ENCODE measurements at places on chromosomes 2 and 18.
A peak's percentile ranks its signal among the peaks of the same experiment; 100 is the strongest.

DNA sequence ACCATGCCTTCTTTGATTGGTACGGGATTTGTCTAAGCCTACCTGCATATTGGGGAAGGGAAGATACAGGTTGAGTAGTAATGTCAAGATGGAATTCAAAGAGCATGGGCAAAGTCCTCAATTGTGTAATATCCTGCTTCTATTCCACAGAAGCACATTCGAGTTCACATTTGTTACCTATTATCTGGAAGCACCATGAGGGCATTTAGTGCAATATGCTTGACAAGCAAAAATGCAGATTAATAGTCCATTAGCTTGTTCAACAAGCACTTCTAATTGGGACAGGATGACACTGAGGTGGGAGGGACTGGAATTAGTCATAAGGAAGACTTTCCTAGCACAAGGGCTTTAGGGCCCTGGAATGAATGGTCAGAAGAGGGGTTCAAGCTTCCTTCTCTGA, 40.5 kb downstream of the MYO5B start:
- DNase-seq: no peak

- DNase-seq: no peak
Observed at GRCh38 chr2:1546023-1546591, 132.8 kb downstream of the TPO start.

DNA sequence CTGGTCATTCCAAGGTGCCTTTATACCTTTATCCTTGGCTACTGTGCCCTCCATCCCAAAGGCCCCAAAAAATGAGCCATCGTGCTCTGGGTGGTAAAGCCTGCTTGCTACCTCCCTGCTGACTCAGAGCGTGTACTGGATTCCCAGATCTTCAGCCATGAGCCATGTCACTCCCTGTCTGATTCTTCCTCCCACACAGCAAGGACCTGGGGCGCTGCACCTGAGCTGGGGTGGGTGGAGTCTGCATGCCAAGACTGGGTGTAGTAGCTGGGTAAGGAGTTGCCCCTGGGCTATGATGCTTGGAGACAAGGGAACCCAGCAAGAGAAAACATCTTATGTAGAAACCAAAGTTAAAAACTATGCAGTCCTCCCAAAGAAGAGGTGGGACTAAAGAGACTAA, 37.2 kb upstream of the APCDD1 start:
- no peak for DNase-seq

- no peak for DNase-seq
Observed at GRCh38 chr18:40011201-40011600, 1943.8 kb upstream of the PIK3C3 start.

DNA sequence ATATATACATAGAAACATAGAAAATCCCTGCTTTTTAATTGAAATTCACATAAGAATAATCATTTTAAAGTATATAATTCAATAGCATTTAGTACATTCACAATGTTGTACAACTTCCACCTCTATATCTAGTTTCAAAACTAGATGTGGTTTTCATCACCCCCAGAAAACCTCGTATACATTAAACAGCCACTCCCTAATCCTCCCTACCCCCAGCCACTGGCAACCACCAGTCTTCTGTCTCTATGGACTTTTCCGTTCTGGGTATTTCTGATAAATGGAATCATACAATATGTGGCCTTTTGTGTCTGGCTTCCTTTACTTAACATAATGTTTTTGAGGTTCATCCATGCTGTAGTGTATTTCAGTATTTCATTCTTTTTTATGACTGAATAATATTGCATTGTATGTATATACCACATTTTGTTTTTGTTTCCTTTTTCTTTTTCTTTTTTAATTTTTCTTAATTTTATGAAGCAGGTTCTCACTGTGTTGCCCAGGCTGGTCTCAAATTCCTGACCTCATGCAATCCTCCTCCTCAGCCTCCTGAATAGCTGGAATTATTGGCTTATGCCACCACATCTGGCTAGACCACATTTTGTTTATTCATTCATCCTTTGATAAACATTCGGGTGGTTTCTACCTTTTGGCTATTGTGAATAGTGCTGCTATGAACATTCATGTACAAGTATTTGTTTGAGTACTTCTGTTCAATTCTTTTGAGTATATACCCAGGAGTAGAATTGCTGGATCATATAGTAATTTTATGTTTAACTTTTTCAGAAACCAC, 50.6 kb upstream of the RNF152 start:
- no peak for DNase-seq

- DNase-seq: no peak
Observed at GRCh38 chr2:20382965-20383810, 32.5 kb upstream of the PUM2 start.

DNA sequence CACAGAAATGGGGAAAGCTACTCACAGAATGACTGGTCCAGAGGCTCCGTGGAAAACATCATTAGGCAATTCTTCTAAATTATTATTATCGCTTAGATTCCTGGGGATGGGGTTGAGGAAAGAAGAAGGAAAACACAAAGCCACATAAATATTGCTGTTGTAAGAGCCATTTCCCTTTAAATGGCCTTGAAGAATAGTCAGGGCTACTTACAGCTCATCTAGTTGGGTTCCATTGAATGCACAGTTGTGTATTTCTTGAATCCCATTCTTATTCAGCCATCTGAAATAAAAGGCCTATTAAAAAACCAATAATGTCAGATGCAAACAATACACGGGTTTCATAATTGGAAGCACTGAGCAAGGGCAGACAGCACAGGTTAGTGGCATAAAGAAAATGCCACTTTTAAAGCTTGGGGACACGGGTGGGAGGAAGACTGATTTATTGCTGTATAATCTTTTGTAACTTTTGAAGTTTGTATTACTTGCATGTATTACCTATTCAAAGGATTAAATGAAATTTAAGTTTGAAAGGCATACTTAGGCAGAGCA, 171.4 kb downstream of the FSHR start:
- no peak for DNase-seq

GRCh38 chr18:39238981-39239660, 1673.5 kb upstream of the CELF4 start:
- DNase-seq: no peak

DNA sequence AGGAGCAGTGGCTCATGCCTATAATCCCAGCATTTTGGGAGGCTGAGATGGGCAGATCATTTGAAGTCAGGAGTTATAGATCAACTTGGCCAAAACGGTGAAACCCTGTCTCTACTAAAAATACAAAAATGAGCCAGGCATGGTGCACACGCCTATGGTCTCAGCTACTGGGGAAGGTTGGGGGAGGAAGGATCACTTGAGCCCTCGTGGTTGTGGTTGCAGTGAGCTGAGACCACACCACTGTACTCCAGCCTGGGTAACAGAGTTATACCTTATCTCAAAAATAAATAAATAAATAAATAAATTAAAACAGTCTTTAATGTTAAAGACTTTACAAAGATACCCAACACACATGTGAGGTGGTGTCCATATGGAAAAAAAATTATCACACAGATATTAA, 134.0 kb downstream of the C2orf74 start:
- no peak for DNase-seq

GRCh38 chr2:25032094-25032493, 9.8 kb upstream of the EFR3B start:
- DNase-seq: no peak

DNA sequence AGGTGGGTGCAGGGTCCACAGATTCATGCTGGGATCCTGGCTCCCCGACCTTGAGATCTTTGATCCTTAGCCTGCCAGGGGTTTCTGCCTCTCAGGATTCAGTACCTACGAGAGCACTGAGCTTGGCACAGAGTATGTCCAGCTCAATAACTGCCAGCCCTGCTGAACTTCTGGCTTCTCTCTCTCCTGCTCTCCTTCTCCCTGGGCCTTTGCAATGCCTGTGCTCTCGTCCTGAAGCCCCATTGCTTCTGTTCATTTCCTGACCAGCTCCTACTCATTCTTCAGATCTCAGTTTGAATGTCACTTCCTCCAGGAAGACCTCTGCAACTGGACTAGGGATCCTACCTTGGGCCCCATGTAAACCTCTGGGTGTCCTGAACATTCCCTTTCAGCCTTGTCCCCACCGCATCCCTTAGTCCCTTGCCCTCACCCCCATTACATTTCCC, 113.8 kb upstream of the HAAO start:
- no peak for DNase-seq

DNA sequence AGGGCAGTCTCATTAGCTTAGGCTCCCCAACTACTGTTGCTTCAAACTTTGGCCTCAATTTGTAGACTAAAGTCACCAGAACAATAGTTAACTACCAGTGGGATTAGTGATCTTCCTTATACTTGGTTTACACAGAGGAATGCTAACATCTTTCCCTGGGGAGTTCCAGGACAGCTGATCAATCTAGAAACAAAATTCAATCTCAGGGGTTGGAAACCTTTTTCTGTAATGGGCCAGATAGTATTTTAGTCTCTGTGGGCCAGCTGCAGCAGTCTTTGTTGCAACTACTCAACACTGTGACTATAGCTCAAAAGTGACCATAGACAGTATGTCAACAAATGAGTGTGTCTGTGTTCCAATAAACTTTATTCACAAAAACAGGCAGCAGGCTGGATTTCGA, 85.7 kb downstream of the METTL8 start:
- DNase-seq: no peak

GRCh38 chr2:33277002-33277426, 199.4 kb upstream of the RASGRP3 start:
- DNase-seq: no peak

- DNase-seq: no peak
Observed at GRCh38 chr2:82780050-82780449, 1679.0 kb downstream of the SUCLG1 start.

- DNase-seq: no peak
Observed at GRCh38 chr2:188114014-188114413, 177.7 kb upstream of the GULP1 start.

GRCh38 chr2:232024457-232024856, 62.9 kb downstream of the DIS3L2 start:
- DNase-seq: no peak

GRCh38 chr2:209960676-209961630, 41.5 kb upstream of the RPE start:
- DNase-seq: peak; percentile 3

DNA sequence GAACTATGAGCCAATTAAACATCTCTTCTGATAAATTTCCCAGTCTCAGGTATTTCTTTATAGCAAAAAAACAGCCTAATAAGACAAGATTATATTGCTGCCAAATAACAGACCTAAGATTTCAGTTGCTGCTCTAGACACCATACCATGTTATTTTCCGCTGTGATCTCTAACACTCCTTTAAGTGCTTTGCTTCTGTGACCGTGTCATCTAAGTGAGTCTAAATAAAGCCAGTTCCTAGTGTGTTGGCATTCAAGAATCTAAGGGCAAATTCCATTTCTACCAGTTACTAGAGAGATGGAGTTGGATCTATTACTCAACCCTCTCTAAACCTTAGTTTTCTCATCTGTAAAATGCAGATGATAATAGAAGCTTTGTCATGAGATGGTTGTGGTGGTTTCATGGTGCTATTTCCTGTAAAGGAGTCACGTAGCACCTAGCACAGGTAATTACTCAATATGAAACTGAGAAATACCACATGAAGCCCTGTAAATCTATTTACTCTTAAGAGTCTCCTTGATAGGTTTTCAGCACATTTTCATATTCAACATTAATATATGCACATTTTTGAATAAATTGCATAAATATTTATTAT, 40.5 kb downstream of the SPHKAP start:
- DNase-seq: no peak

DNA sequence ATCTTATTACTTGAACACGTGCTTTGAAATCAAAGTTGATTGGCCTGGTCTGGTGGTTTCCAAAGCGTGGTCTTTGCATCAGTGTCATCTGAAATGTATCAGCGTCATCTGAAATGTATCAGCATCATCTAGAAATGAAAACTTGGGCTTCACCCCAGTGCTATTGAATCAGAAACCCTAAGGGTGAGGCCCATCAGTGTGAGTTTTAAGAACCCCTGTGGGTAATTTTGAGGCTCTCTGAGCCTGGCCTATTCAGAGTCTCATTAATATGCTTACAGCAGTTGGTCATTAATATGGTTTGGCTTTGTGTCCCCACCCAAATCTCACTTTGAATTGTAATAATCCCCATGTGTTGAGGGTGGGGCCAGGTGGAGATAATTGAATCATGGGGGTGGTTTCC, 85.2 kb downstream of the NYAP2 start:
- DNase-seq: no peak

DNA sequence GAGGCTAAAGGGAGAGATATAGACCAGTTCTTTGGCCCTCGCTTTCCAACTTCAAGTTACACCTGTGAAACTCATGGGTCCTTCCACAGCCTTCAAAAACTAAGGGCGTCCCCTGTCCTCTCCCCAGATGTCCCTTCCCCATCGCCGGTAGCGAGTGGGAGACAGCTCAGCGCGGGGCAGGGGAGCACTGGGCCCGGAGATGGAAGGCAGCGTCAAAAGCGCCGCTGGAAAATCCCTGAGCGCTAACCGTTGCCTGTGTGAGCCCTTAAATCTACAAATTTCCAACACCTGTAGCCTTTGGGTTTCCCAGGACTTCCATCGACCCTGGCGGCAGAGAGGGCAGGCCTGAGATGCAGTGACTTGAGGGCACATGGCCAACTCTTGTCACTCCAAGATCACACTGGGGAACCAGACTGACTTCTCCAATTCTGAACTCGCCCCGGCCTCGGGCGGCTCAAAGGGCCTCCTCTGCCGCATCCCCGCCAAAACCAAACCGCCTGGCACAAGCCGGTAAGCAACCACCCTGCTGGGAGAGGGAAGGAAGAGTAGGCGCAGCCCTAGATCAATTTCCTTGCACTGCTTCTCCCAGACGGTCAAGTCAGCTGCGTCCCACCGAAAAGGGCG, 879 bp upstream of the EPAS1 start:
- DNase-seq: no peak

DNA sequence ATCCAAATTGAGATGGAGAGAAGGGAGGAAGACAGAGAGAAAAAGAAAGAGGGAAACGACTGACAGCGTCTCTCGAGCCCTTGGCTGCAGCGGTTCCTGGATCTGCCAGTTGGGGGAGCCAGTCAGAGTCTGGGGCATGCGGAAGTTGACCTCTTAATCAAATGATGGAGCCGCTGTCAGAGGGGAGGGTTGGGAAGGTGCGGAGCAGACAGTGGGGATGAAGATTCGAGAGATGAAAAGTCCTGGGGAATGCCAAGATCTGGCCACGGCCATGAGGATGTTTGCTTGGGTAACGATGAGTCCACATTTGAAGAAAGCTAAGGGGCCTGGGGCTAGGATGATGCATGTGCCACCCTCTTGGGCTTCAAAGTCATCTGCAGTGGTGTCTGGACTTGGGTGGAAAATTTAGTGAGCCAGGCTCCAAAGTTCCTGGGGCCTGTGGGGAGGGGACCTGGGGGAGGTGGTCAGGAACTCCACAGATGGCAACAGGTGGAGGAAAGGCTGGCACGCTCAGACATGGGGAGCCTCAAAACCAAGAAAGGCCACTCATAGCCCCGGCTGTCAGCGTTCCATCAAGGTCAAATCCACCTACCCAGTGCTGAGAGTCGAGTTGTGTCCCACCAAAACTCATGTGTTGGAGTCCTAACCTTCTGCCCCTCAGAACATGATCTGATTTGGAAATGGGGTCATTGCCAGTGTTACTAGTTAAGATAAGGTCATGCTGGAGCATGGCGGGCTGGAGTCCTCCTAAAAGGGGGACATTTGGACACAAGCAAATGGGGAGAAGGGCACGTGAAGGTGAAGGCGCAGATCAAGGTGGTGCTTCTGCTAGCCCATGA, 200.1 kb downstream of the NDUFA10 start:
- no peak for DNase-seq
